Fibroblast of mammary gland (primary cell): ENCODE measurements at places on chromosomes 1 and 21.

GRCh38 chr1:36513676-36514473 lies 31.2 kb upstream of the CSF3R start:
- DNase-seq = no peak

- no peak for DNase-seq
These were observed 6.3 kb upstream of the ARHGEF10L start for GRCh38 chr1:17533201-17533600.

DNA sequence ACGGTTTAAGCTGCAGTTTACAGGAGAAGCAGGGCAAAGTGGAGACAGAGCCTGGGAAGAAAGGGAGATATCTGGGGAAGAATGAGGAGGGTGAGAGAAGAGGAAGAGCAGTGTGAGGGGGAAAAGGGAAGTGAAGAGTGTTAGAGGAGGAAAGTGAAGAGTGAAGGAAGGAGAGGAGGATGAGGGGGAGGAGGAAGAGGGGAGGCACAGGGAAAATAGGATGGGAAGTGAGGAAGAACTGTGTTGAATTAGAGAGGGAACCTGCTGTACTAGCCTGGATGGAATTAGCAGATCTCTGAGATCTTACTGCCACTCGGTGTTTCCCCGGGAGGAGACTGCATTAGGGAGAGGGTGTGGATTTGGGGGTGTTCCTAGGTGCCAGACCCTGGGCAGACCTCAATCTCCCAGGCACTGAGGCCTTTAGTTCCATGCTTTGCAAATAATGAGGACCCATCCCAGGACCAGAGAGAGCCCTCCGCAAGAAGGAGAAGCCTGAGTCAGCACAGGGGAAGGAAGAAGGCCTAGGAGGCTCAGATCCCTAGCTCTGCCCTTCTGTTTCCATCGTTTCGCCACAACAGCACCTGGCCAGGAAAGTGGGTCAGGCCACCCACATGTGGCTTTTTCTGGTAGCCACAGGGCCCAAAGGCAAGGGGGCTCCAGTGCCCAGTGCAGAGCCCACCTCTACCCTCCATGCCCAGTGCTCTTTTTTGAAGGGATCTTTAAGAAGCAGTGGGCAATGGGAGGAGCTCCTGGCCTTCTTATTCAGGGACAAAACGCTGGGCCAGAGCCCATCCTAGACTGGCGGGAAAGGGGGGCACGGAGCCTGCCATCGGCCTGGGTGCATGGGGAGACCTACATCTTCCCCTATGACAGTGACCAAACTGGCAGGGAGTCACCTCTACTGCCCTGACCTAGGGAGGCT lies 2.0 kb downstream of the LRRN2 start:
- DNase-seq = no peak

GRCh38 chr1:3247521-3248121 lies 178.6 kb downstream of the PRDM16 start:
- DNase-seq = no peak

GRCh38 chr21:44012474-44013379 lies 618 bp downstream of the TRAPPC10 start:
- no peak for DNase-seq

GRCh38 chr1:165853528-165854075 lies 26.2 kb downstream of the UCK2 start:
- DNase-seq = no peak

GRCh38 chr1:233859446-233859845 lies 45.0 kb upstream of the SLC35F3 start:
- DNase-seq = no peak

- DNase-seq = peak; percentile 9
These were observed 1.4 kb upstream of the UBXN10 start for GRCh38 chr1:20184481-20184900.

DNA sequence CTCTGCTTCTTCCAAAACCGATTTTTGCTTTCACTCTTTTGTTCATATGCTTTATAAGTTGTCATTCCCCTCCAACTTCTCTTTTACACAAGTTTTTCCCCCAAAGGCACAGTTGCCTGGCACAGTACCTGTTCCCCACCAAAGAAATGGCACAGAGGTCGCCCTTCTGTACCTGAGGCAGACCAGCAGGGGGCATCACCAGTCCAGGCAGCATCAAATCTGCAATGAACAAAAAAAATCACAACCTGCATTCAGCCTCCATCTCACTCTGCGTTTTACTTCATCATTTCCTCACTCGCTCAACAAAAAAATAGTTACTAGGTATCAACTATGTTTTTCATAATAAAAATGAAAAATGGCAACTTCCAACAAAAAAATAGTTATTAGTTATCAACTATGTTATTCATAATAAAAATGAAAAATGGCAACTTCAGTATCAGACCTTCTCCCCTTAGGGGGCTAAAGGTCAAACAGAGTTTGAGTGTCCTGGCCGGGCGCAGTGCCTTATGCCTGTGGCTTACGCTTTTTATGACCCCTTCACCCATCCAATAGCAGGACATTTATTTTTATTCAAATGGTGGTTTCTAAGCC lies 4.1 kb downstream of the EIF2D start:
- peak; percentile 55 for DNase-seq

DNA sequence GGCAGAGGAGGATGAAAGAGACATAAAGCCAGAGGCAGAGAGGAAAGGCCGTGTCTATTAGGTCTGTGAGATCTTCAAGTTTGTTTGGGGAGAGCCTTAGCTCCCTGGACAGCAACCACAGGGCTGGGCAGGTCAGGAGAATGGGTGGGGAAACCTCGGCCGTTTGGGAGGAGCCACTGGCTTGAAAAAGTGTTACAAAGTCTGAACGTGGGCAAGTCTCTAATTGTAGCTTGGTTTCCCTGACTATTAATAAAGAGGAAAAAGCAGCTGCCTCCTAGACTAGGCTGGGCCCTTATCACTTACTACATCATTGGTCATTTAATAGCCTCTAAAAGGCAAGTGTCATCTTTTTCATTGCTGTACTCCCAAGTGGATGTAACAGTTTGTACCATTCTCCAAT lies at the start of gene CCDC17:
CCDC17 (minus strand) TSS at position 83 of the 400 bp plus-strand sequence. CDS start 145 bp downstream, outside the sequence.
- peak; percentile 26 for DNase-seq

- DNase-seq = no peak
These were observed 44.8 kb downstream of the RUNX1 start for GRCh38 chr21:35004314-35004713.

DNA sequence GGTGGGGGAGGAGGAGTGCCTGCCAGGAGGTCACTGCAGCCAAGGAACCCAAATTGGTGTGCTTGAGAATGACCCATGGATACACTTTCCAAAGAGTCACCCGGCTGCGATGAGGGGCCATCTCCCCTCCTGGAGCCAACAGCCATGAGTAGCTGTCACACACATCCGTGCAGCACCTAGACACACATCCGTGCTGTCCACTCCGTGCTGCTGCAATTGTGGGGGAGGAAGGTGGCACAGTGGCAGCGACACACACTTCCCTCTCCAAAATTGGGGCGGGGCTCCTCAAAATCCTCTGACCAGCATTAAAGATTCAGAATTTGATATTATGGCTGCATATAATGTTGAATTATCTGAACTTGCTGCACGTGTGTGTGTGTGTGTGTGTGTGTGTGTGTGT lies 15.8 kb downstream of the TP73 start:
- DNase-seq = no peak

- DNase-seq = no peak
These were observed 177.6 kb downstream of the GABPA start for GRCh38 chr21:25912402-25912746.

DNA sequence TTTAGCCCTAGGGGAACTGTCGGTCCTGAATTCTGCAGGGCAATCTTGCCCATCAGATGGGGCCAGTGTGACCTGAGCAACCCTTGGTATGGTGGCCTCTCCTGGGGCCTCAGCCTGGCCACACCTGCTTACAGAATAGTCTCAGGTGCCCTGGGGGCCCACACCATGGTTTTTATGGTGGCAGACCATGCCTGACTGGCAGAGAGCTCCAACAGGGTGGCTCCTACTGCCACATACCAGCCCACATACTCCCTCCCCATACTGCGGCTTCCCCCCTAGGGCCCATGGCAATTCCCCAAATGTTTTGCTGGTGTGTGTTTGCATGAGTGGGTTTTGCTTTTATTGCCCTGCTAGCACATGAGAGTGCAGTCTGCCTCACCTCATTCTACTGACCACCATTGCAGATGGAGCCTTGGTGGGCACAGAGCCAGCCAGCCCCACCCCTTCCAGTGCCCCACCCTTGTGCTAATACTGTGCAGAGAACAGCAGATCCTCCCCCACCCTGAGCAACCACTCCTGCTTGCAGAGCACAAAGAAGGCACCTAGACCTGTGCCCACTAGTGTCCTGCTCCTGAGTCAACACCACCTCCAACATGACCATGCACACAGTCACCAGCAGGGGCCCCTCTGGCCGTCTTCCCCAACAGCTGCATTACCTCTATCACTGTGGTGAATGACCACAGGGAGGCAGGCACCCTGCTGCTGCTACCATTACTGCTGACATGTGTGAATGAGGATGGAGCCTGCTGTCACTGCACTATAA lies 86.8 kb downstream of the GDAP2 start:
- DNase-seq = peak; percentile 20

- no peak for DNase-seq
These were observed 2.3 kb downstream of the DMRTB1 start for GRCh38 chr1:53461323-53462044.

DNA sequence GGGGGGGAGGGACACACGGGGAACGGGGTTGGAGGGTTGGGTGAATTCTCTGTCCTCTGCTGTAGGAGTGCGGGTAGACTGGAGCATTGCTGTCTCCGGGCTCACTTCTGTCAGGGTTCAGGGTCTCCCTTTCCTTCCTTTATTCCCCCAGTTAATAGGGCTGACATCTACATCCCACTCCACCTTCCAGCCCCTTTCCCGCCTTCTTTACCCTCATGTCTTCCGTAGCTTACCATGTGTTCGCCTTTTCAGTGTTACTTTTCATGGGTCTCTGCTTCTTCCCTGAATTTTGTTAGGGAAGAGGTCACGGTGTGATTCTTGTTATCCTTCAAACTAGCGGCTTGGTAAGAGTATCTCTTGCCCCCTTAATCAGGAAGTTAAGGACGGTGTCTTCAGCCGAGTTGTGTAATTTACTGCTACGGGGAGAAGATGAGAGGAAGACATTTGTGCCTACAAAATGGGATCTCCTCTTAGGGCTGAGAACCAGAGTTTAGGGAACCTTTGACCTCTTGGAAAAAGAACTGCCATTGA lies 917 bp downstream of the RAP1A start:
- peak; percentile 19 for DNase-seq

DNA sequence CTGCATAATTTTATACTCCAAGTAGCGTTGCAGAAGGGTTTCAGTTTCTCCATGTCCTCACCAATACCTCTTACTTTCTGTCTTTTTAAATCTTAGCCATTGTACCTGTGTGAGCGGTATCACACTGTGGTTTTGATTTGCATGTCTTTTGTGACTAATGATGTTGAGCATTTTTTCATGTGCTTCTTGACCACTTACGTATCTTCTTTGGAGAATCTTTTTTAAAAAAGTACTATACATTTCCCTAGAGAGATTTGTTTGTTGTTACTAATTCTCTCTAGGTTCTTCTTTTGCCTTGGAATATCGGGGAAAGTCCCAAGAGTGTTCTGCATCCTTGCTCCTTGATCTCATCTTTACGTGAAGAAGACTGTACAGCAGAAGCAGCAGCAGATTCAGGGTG lies 81.8 kb upstream of the WARS2 start:
- no peak for DNase-seq

DNA sequence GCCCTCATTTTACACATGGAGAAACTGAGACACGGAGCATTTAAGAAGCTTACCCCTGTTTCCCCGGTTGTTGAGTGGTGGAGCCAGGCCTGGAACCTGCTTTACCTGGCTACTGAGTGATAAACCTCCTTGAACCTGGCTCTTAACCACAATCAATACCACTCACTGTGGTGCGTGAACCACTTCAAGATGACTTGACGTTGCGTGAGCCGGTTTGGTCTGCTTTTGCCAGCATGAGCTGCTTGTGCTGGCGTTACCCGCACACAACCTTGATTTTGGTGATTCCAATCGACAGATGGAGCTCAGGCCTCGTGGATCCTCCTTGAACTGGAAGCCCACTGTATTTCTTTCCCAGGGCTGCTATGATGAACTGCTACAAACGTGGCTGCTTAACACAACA lies 6.1 kb upstream of the TINAGL1 start:
- no peak for DNase-seq

GRCh38 chr1:168031198-168031597 lies 94.3 kb upstream of the MPC2 start:
- no peak for DNase-seq

DNA sequence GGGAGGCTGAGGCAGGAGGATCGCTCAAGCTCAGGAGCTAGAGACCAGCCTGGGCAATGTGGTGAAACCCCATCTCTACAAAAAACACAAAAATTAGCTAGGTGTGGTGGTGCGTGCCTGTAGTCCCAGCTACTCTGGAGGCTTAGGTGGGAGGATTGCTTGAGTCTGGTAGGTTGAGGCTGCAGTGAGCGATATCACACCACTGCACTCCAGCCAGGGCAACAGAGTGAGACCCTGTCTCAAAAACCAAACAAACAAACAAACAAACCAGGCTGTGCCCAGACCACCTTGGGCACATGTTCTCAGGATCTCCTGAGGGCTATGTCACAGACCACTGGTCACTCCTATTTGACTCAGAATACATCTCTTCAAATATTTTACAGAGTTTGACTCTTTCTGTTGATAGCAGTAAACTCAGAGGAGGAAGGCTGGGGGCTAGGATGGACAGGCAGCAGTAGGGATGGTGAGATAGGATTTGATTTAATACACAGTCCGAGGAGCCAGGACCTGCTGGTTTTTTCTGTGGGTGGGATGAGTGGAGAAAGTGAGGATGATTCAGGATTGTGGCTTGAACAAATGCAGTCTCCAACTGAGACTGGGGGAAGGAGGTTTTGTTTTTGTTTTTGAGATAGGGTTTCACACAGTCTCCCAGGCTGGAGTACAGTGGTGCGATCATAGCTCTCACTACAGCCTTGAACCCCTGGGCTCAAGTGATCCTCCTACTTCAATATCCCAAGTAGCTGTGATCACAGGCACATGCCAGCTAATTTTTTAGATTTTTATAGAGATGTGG lies 46.5 kb downstream of the OLFML3 start:
- DNase-seq = peak; percentile 73

GRCh38 chr1:245128381-245129101 lies 26.2 kb upstream of the KIF26B start:
- DNase-seq = no peak

GRCh38 chr1:201260236-201260590 lies 23.1 kb upstream of the PKP1 start:
- peak; percentile 5 for DNase-seq

DNA sequence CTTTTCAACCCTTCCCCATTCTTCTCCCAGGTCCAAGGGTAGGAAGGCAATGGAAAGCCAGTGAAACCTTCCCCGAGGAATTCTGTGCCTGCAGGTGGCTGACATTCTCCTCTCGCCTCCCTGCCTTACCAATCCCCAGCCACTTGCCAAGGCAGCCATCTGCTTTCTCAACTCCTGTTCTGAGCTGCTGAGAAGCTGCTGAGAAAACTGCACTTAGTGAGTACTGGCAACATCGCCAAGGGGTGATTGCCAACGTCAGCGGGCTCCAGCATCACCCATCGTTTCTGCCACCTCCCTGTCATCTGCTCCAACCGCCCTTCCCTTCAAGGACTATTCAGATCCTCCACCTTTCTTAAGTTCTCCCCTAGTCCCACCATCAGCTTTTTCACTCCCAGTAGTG lies 106.0 kb downstream of the PTPRU start:
- DNase-seq = no peak

- DNase-seq = no peak
These were observed 9.3 kb upstream of the MAST2 start for GRCh38 chr1:45793942-45794604.
